ENCODE measurements at places on chromosomes 3 and 15.
A peak's percentile ranks its signal among the peaks of the same experiment; 100 is the strongest.

GRCh38 chr3:141972399-141972798 is 96.0 kb downstream of the ATP1B3 start:
- peak; percentile 38 for DNase-seq

GRCh38 chr3:57675530-57675929 is 17.3 kb downstream of the DENND6A start:
- DNase-seq = no peak

- no peak for DNase-seq
These were observed 41.4 kb downstream of the SLC30A4 start for GRCh38 chr15:45481135-45481534.

- DNase-seq = peak; percentile 28
These were observed 25.3 kb downstream of the FBXO22 start for GRCh38 chr15:75928680-75929608.
